ENCODE measurements at places on chromosomes 5 and 9.
A peak's percentile ranks its signal among the peaks of the same experiment; 100 is the strongest.

GRCh38 chr9:70442328-70442848 is 27.9 kb upstream of the KLF9 start:
- DNase-seq: no peak

DNA sequence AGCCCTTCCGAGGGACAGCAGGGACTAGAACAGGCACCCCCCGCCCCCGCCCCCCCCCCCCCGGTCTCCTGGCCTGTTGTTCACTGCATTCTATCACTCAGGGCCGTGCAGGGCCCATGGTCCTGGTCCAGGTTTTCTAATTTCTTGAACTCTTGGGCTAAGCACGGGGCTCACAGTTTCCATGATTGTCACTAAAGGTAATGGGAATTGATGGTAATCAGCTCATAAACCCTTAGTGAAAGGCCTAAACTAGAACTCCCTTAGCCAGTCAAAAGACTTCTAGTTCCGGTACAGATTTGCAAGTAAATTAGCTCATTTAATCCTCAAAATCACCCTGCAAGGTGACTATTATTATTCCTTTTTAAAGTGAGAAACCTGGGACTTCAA is 14.7 kb upstream of the PWWP2A start:
- DNase-seq: no peak

GRCh38 chr9:129428864-129429577 is 191.9 kb downstream of the C9orf50 start:
- no peak for DNase-seq

DNA sequence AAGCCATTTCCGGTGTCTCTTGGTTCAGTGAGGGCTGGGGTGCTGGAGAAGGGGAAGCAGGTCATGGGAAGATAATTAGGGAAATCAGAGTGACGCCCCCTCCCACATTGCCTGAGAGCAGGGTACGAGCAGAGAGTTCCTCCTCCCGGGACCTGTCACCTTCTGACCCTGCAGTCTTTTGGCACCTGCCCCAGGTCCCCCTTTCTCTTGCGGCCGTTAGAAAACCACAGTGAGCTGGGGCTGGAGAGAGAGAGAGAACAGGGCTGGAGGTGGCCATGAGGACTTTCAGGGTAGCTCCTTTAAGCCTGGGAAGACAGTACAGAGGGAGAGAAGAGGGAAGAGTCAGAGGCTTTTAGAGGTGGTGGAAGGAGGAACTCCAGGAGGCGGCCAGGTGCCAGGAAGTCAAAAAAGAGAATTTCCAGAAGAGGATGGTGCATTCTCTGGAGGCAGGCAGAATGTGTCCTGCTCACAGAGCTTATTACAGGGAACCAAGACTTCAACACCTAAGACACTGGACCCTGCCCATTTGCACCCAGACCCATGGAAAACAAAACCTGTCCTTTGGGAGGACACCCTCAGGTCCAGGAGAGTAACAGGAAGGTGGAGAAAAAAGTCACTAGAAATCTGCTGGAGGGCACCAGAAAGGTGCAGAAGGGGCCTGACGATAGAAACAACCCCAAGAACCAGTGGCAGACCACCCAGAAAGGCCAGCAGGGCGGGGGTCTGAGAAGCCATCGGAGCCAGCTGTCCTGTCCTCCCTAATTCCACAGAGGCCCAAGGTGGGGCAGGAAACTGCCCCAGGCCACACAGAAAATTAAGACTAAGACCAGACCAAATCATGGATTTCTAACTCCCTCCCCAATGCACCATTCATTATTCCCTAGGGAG is 6.5 kb upstream of the ACSL6 start:
- no peak for DNase-seq

DNA sequence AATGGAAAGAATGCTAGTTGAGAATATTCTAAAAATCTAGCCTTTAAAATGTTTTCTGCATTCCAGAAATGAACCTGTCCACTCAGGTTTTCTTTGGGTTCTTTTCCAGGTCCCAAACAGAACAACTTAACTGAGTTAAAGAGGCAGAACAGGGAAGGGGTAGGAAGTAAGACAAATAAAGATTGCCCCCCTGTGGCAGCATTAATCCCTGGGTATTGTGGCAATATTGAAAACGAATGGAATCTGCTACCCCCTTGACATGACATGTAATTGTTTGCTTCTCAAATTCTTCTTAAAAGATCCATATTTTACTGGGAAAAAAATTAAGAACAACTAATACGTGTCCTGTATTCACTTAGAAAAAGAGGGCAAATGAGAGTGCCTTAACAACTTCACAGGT is 9.3 kb upstream of the RBM22 start:
- DNase-seq: peak; percentile 30

DNA sequence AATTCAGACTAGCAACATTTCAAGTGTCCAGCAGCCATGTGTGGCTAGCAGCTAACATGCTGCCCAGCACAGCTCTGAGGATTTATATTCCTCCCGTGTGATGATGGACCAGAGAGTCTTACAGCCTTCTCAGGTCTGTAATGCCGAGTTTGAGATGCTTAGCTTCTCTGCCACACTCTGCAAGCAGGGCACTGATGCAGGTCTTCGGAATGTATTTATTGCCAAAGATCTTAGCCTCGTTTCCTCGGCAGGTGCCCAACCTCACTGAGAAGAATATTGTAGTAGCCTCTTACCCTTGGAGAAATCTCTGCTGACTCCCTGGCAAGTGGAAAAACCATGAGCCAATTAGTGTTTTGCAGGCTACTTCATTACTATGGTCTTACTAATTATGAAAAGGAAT is 3.7 kb upstream of the RAI14 start:
- no peak for DNase-seq

GRCh38 chr9:27838876-27839275 is 265.6 kb upstream of the C9orf72 start:
- no peak for DNase-seq

DNA sequence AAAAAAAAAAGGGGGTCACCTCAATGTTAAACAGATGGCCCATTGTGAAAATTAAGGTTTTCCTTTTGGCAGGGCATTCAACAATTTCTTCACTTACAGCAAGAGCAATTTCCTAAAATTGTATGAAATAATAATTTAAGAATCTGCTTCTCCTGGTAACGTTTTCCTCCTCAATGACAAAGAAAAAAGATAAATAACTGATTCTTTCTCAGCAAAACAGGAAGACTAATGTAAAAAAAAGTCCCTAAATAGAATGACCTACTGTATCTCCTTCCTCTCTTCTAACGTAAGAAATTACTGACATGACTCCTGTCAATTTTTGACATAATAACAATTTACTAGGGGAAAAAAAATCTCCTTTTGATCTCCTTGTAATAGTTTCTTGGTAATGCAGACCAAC is 25.5 kb downstream of the ABHD17B start:
- no peak for DNase-seq

DNA sequence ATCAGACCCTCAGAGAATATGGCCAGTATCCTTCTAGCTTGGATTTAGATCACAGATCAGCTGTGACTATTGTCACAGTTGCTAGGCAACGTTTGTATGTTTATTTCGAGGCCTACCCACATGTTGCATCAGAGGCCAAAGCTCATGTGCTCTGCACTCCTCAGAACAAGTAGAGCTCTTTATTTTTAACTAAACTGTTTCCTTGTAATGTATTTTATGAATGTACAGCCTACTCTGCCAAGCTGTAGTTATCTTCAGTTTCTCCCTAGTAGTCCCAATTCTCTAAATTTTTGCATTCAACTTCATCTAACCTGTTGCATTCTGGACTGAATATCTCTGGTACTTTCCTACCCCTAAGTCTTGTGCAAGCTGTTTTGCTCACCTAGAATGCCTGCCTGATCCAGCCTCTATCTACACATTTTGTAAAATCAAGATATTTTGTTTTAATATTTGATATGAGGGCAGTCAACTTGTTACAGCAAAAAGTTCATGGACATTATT is 52.8 kb downstream of the CAST start:
- no peak for DNase-seq

GRCh38 chr5:172542651-172543131 is 88.4 kb upstream of the SH3PXD2B start:
- no peak for DNase-seq

- no peak for DNase-seq
These were observed 674.9 kb downstream of the PRR16 start for GRCh38 chr5:121138952-121139351.

DNA sequence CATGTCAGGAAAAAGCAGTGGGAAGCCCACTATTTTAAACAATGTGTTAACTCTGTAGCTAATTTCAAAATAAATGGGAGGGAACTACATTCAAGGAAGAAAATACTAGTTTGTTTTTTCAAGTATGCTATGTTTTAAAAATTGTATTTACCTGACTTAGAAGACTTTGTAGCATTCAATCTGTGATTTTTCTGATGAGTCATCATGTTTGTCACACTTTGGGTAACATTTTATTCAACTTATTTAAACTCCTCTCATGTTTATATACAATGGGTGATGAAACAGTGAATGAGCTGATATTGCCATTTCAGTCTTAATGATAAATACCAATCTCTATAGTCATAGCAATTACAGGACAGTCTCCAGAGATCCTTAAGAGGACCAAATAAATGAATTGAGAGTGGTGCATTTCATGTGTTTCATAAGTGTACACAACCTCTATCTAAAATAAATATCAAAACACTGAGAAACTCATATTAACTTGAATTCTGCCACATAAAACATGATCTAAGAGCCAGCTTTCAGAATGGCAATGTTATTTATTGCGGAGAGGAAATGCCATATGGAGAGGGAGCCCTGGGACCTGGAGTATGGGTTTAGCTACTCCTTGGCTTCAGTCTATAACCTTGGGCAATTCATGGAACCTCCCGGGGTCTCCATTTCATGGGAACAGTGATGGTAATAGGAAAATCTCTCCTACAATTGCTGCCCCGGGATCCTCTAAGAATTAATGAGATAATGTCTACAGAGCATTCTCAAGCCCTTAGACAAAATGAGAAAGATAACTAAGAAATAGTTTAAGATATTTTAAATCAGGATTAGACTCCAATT is 913.9 kb downstream of the TLE4 start:
- DNase-seq: no peak

- no peak for DNase-seq
These were observed 605 bp upstream of the DNLZ start for GRCh38 chr9:136363949-136364748.

DNA sequence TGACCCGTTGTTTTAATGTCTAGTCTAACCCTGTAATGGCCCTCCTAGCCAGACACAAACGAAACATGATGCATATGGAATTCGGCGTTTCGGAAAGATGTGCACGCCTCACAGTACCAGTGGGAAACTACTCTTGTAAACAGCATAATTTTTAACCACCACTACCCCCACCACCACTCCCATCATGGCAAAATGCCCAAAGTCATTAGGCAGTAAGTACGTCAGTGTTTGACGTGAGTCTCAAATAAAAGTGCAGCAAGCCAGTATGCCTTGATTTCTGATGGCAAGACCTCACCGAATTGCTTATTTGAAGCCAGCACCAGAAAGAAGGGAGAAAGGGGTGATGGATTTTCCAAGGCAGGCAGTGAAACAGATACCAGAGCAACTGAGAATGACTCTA is 71.4 kb downstream of the ADRB2 start:
- DNase-seq: no peak

- no peak for DNase-seq
These were observed 70.8 kb downstream of the NXNL2 start for GRCh38 chr9:88605512-88606362.

DNA sequence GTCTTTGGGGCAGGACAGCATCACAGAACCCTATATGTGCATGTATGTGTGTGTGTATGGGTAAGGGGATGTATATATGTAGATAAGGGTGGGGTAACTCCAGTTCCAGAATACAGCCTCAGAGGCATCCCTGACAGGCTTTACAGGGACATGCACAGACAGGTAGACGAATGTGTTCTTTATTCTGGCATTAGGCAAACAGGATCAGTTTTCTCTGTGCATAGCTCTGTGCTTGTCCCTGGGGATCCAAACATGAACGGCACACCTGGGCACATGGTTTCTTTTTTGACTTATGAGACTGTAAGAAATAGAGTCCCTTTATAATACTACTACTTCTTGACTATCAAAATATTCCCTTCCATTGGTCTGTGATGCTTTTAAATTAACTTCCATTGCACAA is 120.6 kb downstream of the TRIO start:
- DNase-seq: no peak

DNA sequence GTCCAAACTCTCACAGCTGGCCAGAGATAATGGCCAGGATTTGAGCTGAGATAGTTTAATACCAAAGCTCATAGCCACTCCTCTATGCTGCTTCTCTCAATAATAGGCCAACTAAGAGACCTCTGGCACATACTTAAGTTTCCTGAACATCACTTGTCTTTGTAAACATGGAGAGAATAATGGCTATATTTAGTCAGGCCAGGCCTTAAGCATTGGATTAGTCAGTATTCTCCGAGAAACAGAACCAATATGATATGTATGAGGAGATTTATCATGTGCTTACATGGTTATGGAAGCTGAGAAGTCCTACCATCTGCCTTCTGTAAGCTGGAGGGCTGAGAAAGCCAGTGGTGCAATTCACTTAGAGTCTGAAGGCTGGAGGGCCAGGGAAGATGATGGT is 45.4 kb downstream of the CFAP95 start:
- DNase-seq: no peak

DNA sequence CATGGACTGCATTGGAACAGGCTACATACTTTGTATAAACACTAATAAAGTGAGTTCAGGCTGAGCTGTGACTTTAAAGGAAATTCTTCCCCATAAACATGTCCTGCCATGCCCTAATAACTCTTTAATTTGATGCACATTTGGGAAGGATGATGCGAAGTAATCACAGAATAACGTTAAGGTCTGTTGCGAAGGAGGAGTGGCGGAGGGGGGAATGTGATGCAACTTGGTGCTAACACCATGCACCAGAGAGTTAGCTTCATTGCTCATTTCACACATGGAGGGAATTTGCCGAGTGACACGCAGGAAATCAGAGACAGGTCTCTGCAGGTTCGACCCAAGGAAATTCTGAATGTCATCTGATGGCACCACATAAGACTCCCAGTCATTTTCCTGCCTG is 32.9 kb downstream of the SLIT3 start:
- no peak for DNase-seq

DNA sequence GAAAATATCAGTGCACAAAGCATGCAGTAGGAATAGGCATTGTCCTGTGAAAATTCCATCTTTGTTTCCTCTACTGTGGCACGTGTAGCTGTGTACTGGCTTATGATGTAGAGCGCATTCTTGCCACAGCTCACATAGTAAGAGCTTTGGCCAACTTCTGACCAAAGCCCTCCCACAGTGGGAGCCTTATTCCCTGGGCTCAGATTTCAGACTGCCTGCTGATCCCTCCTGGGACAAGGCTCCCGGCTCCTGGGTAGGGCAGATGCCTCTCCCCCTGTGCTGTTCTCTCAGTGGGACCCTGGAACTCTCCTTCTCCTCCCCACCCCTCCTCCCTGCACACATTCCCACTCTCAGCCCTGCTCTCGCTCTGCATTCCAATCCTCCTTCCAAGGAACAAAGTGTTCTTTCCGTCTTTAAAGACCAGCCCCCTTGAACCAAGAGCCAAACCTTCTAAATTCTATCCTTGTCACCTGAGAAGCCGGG is 17.5 kb downstream of the LCP2 start:
- DNase-seq: no peak

- DNase-seq: no peak
These were observed 183.8 kb downstream of the CDH12 start for GRCh38 chr5:22669345-22669744.

GRCh38 chr5:31378838-31379237 is 153.1 kb downstream of the DROSHA start:
- no peak for DNase-seq

GRCh38 chr5:179827680-179828079 is 7.0 kb downstream of the SQSTM1 start:
- DNase-seq: peak; percentile 12

Measured in hematopoietic multipotent progenitor cell treated with erythropoietin and hydrocortisone succinate and interleukin-3 and kit ligand, for 17 days (in vitro differentiated cells).